ENCODE measurements at places on chromosomes 6 and 20.

GRCh38 chr6:24690593-24690992 is 23.7 kb downstream of the ACOT13 start:
- DNase-seq: no peak

GRCh38 chr6:117137711-117138110 is 127.6 kb upstream of the VGLL2 start:
- DNase-seq: no peak

DNA sequence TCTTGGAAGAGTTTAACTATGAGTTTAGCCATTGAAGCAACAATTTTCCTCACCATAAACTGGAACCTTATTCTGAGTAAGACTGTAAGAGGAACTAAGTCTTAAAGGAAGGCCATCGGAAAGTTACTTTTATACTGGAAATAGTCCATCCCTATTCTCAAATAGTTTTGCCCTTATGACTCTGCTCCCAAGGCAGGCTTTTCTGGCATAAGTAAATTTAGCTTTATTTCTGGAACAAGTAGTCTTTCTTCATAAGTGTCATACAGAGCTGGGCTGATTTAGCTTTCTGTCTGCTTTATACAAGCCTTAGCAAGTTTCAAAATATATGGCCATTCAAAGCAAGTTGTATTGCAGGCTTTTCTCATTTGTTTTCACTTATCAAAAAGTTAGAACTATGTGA is 328.1 kb downstream of the HACE1 start:
- no peak for DNase-seq

DNA sequence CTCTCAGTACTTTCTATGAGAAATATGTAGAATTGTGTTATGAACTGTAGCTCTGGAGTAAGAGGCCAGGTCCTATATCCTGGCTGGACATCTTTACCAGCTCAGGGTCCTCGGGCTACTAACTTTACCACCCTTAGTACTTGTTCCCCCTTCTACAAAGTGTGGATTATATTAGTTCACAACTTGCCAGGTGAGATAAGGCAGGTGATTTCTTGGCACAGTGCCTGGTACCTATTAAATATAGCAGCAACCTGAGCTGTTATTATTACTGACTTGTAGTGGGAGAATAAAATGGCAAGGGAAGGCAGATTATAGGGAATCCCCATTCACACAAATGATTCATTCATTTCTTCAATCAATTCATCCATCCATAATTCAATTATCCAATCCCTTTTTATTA is 150.1 kb downstream of the DOK5 start:
- no peak for DNase-seq

DNA sequence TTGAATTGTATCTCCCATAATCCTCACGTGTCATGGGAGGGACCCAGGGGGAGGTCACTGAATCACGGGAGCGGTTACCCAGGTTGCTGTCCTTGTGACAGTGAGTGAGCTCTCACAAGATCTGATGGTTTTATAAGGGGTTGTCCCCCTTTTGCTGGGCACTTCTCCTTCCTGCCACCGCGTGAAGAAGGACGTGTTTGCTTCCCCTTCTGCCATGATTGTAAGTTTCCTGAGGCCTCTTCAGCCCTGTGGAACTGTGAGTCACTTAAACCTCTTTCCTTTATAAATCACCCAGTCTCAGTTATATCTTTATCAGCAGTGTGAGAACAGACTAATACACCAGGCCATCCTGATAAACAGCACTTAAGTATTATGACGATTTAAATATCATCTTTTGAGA is 9.0 kb upstream of the MRGBP start:
- no peak for DNase-seq

GRCh38 chr6:51531623-51532022 is 555.8 kb downstream of the PKHD1 start:
- DNase-seq: no peak

GRCh38 chr6:14499841-14500240 is 382.3 kb downstream of the CD83 start:
- DNase-seq: no peak

GRCh38 chr6:135880066-135880972 is 28.8 kb downstream of the PDE7B start:
- no peak for DNase-seq

- no peak for DNase-seq
Measured at GRCh38 chr6:69785697-69786096, 11.1 kb downstream of the LMBRD1 start.

Data from esophagus squamous epithelium (tissue), 5 donors.